Esophagus muscularis mucosa (tissue), 4 donors: ENCODE measurements at places on chromosomes 4 and X. TPM values are rescaled to one million over a fixed set of nuclear protein-coding genes. Genes with fewer than 3 reads are reported as not detected.

DNA sequence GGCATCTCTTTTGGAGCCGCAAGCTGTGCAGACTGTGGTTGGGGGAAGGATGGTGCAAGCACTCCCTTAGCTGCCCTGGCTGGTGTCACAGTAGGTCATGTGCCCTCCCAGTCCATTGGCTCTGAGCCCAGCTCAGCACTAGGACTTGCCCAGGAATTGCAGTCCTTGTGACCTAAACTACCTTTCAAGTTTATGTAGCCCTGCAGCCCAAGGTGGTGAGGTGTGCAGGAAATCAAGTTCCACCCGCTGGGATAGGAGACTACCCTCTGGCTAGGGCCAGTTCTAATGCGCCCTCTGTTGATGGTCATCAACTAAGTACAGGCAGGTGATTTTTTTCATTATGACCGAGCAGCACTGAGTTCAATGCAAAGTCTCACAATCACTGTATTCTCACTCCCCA is 335.2 kb downstream of the UBE2NL start:
- no peak for DNase-seq

DNA sequence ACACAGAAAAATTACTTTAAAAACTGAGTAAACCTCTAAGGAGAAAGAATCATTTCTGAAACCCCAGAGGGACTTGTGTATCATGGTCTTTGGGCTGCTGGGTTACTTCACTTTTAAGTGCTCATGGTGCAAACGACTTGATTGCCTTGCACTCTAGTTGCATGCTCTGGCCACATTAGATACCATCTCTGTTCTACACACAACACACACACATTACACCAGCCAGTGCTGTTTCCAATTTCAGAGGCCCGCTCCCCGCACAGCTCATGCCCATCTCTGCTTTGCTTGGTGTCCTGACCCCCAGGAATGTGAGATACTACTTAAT is 2.1 kb downstream of the PPP3CA start:
- DNase-seq = no peak

DNA sequence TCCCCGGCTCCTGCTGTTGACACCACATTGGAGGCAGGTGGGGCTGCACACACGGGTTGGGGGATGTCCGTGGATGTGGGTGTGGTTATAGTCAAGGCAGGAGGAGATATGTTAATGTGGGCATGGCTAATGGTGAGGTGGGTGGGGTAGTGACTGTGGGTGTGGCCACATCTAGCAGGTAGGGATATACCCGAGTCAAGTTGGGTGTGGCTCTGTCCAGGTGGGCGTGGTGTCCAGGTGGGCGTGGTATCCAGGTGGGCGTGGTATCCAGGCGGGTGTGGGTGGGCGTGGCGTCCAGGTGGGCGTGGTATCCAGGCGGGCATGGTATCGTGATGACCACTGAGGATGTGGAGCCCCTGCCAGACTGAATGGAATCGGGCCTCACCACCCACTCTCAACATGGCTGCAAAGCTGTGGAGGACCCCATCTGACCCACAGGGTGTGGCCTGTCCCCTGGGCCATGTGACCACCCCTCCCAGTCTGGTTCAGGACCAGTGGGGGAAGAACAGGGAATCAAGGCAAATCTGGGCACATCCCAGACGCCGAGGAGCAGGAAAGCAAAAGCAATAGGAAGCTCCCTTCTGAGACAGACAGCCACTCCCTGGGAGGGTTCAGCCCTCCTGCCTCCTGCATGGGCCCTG is 21.0 kb downstream of the MAN2B2 start:
- DNase-seq = no peak

CHST7 gene
- 16.2 TPM for total RNA-seq
